ENCODE measurements at places on chromosomes 16 and 17.

GRCh38 chr17:10018461-10018891 is 113.4 kb upstream of the RCVRN start:
- DNase-seq, result no peak

GRCh38 chr17:80312621-80313135 is 52.0 kb downstream of the RNF213 start:
- DNase-seq, result no peak

GRCh38 chr16:54934481-54935265 is 4.0 kb downstream of the IRX5 start:
- DNase-seq, result no peak

- DNase-seq, result no peak
Observed at GRCh38 chr16:9761870-9762269, 420.4 kb downstream of the GRIN2A start.

- no peak for DNase-seq
Observed at GRCh38 chr16:20870122-20870820, 29.9 kb downstream of the DCUN1D3 start.

DNA sequence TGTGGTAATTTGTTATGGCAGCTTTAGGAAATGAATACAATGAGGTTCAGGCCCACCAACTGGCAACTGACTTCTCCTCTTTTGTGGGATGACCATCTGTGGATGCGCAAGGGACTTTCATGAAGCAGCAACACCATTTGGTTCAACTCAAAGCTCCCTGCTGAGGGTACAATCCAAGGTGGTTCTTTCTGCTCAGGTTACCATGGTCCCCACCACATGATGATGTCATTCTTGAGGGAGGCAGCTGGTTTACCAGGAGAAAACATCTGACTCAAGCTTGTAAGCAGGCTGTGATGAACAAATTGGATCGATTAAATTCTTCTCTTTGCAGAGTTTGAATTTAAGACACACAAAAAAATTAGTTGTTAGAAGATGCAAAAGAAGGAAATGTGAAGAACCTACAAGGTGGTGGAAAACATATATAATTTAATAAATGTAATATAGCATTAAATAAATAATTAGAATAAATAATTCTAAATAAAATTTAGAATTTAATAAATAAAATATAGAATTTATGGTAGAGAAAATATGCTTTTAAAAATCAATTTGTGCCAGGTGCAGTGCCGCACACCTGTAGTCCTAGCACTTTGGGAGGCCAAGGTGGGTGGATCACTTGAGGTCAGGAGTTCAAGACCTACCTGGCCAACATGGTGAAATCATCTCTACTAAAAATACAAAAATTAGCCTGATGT is 67.6 kb upstream of the ANKFN1 start:
- DNase-seq, result no peak
